ENCODE measurements at places on chromosomes 13 and 19.

- no peak for DNase-seq
Observed at GRCh38 chr13:30353471-30354215, 46.3 kb upstream of the KATNAL1 start.

DNA sequence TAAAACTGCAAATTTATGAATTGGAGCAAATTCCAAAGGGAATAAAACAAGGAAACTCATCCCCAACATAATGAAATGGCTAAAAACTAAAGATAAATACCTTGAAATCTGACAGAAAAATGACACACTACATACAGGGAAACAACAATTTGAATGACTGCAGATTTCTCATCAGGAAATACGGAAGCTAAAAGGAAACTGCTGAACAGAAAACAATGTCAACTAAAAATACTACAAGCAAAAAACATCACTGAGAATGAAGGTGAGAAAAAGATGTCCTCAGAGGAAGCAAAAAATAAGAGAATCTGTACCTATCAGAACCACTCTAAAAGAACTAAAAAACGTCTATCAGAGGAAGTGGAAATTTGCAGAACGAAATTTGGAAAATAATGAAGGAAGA lies 39.5 kb downstream of the ZSWIM9 start:
- no peak for DNase-seq

DNA sequence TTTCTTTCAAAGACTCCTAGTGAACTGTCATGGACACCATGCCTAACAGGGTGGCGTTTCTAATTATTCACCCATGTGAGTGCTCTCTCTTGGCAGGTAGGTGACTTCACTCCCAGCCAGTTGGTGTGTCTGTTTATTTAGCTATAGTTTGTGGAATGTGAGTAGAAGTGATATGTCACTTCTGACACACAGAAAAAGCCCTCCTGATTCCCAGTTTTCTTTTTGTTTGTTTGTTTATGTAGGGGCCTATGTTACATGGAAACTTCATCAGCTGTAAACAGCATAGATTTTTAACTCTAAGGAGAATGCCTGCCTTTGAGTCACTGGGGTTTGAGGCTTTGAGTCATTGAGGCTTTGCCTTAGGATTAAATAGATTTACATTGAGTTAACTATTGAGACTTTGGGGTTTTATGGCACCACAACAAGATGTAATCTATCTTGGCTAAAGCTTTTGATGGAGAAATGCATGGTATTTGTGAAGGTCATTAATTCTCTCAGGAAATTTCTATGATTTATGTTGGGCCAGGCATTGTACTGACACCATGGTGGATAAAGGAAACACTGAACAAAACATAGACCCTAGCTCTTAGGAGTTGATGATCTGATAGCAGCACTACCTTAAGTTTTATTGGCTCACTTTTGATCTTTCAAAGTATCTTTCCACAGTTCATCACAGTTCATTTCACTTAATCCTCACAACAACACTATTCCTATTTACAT lies 45.3 kb downstream of the UFM1 start:
- DNase-seq: peak; percentile 51

- no peak for DNase-seq
Observed at GRCh38 chr13:34608331-34608730, 333.7 kb upstream of the NBEA start.

GRCh38 chr13:31898378-31899071 lies 133.0 kb upstream of the FRY start:
- DNase-seq: no peak

- peak; percentile 36 for DNase-seq
Observed at GRCh38 chr19:39845584-39845932, 621 bp downstream of the FBL start.

- peak; percentile 10 for DNase-seq
Observed at GRCh38 chr19:44476559-44477408, 23.5 kb downstream of the ZNF180 start.

DNA sequence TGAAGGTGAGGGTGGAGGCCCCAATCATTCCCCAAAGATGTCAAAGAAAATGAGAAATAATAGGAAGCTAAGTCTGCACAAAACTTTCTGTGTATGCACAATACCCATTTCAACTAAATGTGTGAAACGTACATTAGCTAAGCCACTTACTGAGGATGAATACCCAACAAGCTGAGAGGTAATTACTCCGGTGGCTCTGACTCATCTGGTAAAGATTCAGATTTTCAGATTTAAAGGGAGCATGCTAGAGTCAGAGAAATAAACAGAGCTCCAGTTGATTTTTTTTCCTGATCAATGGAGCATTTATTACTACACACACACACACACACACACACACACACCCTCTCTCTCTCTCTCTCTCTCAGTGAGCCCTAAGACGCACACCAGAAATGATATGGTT lies 194.8 kb upstream of the ARGLU1 start:
- no peak for DNase-seq

- DNase-seq: no peak
Observed at GRCh38 chr19:55858401-55858800, 22.1 kb downstream of the NLRP4 start.

GRCh38 chr13:77752512-77753069 lies 55.1 kb downstream of the SLAIN1 start:
- no peak for DNase-seq

- no peak for DNase-seq
Observed at GRCh38 chr19:33712268-33712667, 84.4 kb upstream of the KCTD15 start.

- DNase-seq: no peak
Observed at GRCh38 chr13:35480346-35480745, 3.9 kb upstream of the MAB21L1 start.

- DNase-seq: no peak
Observed at GRCh38 chr19:49125025-49125731, 5.8 kb downstream of the PPFIA3 start.

DNA sequence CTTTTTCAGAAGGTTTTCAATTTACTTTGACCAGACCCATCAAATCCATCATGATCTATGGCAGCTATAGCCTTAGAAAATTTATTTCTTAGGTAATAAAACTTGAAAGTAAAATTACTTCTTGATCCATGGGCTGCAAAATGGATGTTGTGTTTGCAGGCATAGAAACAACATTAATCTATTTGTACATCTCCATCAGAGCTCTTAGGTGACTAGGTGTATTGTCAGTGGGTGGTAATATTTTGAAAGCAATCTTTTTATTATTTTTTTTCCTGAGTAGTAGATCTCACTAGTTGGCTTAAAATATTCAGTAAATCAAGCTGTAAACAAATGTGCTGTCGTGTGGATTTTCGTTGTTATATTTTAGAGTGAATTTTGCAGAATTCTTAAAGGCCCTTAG lies 710.0 kb downstream of the SLITRK6 start:
- DNase-seq: no peak

- DNase-seq: peak; percentile 38
Observed at GRCh38 chr13:97434397-97435201, 630 bp downstream of the RAP2A start.

GRCh38 chr13:36131222-36131930 lies at the start of gene DCLK1:
DCLK1 (minus strand) TSS chr13:36131382.
- peak; percentile 26 for DNase-seq

- no peak for DNase-seq
Observed at GRCh38 chr13:95982144-95982543, 71.1 kb downstream of the UGGT2 start.

GRCh38 chr19:55353356-55353802 lies 1.1 kb downstream of the COX6B2 start:
- DNase-seq: no peak

- DNase-seq: no peak
Observed at GRCh38 chr13:20843166-20843565, 59.4 kb downstream of the XPO4 start.

- DNase-seq: peak; percentile 18
Observed at GRCh38 chr13:49693191-49693733, 2.0 kb upstream of the EBPL start.

DNA sequence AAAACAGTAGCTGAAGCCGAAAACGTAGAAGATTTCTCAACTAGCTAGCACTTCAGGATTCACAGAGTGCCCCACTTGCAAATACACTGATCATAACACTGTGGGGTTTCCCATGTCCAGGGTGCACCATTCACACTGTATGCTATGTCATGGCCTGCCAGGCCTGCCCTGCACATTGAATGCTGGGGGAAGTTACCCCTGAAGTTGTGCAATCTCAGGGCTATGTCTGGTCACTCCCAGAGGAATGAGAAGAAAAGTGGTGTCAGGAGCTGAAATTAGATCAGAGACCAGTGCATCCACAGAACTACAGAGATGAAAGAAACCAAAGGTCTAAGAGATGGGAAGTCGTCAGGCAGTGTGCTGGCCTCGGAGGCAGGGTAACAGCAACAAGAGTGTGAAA lies 196.8 kb downstream of the RAP2A start:
- DNase-seq: no peak

DNA sequence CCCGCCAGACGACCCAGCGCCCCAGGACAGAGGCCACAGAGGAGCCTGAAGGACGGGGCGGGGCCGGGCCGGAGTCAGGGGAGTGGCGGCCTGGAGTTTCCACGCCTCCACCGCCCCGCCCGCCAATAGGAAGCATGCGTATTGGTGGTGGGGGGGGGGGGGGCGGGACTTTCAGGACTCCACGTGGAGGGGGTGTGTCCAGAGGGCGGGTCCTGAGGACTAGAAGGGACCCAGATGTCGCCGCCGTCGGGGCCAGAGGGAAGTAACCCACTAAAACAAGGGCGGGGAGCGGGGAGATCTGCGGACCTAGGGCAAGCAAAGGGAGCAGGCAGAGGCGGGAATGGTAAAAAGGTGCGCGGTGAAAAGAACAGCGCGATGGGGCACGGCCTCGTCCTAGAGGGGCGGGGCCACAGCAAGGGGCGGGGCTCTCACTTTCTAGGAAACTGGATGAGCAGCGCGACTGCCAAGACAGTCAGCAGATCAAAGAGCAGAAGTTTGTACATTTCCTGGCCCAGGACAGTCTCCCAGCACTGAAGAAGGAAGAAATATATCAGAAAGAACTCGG lies 2.8 kb upstream of the LENG1 start:
- DNase-seq: peak; percentile 56

DNA sequence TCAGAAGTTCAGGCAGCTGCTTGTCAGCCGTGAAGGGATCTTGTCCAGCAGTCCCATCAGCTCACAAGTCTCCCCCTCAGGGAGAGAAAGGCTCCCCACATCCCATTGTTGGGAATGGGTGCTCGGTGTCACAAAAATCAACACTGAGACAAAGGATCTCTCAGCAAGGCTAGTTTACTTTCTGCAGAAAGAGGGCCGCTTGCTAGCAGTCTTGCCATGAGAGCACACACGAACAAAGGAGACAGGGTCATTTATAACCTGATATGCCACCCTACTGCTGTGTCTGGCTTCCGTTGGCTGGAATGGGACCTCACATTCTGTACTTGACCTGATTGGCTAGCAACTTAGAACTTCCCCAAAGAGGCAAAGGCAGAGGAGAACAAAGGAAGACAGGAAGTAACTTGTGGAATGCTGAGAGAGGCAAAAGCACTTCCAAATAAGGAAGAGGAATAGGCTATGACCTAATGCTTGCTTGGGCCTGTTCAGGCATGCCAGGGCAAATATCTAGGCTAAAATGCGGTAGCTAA lies 8.7 kb upstream of the IGFL3 start:
- peak; percentile 88 for DNase-seq

DNA sequence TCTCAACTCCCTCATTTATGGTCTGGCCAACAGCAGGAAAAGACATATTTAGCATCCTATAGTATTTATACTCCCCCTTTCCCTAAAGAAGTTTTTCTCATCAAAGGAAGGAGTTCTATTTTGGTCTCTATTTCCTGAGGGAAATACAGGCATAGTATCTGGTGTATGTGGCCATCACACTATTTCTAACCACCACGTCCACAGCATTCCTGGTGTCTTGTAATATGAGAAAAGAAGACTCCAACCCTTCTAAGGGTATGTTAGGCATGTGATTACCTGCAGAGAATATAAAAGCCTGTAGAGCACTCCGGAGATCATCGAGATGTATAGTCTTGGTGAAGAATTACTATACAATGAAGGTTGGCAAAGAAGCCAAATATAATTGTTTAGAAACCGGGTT lies 137.4 kb downstream of the VWA8 start:
- no peak for DNase-seq

- DNase-seq: no peak
Observed at GRCh38 chr13:22080832-22081231, 410.0 kb downstream of the FGF9 start.

DNA sequence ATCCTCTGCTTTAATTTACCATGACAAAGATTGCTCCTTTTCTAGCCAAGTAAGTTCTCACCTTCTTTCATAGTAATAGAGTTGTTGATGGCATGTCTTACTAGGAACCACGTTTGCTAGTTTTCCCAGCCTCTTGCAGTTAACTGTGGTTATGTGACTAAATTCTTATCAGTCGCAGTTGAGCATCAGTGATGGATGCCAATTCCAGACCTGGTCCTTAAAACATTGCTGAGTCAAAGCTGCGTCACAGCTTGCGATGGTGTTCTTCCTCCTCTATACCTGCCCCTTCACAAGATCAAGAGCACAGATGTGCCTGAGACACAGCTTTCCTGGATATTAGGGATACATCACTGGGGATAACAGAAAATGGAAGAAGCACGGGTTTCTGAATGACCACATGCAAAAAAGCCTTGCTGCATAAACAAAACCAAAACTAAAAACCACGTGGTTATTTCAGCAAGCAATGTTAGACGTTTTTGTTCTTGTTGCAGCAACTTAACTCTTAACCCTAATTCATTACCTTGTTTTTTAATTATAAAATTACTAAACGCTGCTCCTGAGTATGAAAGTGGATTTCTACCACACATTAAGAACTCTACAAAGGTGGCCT lies 97.6 kb upstream of the DACH1 start:
- no peak for DNase-seq

GRCh38 chr13:22227895-22228294 lies 557.0 kb downstream of the FGF9 start:
- no peak for DNase-seq

- DNase-seq: no peak
Observed at GRCh38 chr19:12668346-12668745, 1.7 kb downstream of the WDR83 start.

DNA sequence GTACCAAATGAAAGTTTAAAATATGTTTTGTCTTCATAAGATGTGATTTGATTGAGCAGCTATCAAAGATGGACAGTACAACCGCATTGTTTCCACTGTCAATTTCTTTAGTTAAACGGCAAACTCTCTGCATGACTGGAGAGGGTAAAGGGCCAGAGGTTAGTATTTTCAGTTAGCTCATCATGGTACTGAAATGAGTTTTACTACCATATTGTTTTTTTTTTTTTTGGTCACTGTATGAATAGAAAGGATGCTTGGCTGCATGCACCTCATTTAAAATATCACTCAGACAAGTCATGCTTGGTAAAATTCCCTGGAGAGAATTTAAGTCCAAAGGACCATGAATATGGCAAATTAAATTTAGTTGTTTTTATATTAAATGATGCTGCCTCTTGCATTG lies 942.1 kb upstream of the SPRY2 start:
- no peak for DNase-seq

DNA sequence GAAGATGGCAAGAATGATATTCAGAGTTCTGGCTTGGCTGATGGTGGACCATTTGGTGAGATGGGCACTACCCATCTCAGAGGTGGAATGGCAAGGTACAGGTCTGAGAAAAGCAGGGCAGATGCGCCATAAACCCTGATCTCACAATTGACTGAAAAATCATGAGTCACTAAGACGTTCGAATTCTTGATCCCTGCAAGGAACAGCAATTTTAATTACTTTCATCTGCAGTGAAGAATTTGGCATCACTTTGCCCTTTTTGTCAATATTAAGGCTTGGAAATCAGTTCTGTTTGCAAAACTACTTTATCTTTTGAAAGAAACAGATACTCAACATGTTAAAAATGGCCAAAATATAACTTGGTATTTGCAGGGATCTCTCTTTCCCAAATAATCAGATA lies 38.1 kb downstream of the HTR2A start:
- DNase-seq: no peak

Measured in EL (cell line).